ENCODE measurements at places on chromosomes 4 and X.

DNA sequence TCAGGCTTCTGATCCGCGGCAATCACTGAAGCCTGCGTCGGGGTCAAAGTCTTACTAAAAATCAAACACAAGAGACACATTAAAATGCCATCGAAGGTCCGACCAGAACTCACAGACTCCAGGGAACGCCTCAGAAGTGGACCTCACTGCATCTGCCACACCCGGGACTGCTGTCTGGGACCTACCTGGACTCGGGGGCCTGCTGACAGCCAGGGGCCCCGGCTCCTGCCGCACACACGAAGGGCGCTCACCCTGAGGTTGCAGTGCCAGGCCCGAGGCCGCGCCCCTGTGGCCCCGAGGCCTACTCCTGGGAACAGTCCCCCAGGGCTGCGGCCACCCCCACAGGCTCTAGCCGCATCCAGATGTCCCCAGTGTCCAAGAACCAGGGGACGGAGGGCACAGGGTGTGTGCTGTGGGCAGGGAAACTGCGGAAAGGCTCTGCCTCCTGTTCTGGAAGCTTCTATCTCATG, 7.4 kb downstream of the CTBP1 start:
- no peak for DNase-seq

- DNase-seq: no peak
Measured at GRCh38 chrX:155967653-155968325, 29.7 kb upstream of the IL9R start.

- DNase-seq: no peak
Measured at GRCh38 chr4:81808011-81808672, 336.4 kb upstream of the RASGEF1B start.

DNA sequence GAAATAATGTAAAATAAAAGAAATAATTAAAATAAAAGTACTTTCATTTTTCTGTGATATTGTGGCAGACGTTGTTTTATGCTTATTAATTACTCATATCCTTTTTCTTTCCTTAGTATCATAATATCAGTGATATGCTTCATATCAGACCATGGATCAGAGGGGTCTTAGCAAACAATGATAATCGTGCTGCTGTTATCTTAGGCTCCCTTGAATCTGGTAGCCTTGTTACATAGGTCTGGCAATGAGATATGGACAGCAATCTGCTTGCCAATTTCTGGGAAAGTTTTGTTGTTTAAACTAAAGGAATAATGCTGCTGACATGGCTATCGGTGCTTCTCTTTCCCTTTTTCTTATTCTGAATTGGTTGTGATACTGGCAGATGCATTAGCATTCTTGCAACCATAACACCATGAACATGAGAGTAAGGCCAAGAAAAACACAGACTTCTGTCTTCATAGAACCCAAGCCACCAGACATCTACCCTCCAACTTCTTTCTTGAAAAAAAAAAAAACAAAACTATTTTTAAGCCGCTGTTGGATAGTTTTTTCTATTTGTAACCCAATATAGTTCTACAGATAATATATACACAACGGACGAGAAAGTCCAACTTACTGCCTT, 16.4 kb downstream of the EPHA5 start:
- DNase-seq: no peak

GRCh38 chr4:20203508-20203907, 48.2 kb upstream of the SLIT2 start:
- no peak for DNase-seq

Measured in activated T-helper 1 cell treated with anti-CD3 and anti-CD28 coated beads, Interleukin-2, amount 50 U/mL, for 16 hours (primary cell).